ENCODE measurements at places on chromosomes 3 and 15. TPM values are rescaled to one million over a fixed set of nuclear protein-coding genes. Genes with fewer than 3 reads are reported as not detected.

The CHDH gene
- total RNA-seq = 1.8 TPM

The ZCWPW2 gene
- total RNA-seq = not detected

The LMOD3 gene
- total RNA-seq = not detected

The SNAP23 gene
- total RNA-seq = 18.4 TPM

The VEPH1 gene
- total RNA-seq = 0.53 TPM

The GOLGA8B gene
- total RNA-seq = 21.4 TPM

The COL6A5 gene
- total RNA-seq = not detected

All from A549 treated with AZD2906 at 1 μM for 4 hours (cell line).